CD4-positive, alpha-beta T cell treated with Interleukin-12 subunit alpha and Interleukin-12 subunit beta, for 1 hour (primary cell): ENCODE measurements at places on chromosomes 7 and 10.

GRCh38 chr10:97640868-97641811 is 669 bp downstream of the PI4K2A start:
- peak; percentile 23 for DNase-seq

DNA sequence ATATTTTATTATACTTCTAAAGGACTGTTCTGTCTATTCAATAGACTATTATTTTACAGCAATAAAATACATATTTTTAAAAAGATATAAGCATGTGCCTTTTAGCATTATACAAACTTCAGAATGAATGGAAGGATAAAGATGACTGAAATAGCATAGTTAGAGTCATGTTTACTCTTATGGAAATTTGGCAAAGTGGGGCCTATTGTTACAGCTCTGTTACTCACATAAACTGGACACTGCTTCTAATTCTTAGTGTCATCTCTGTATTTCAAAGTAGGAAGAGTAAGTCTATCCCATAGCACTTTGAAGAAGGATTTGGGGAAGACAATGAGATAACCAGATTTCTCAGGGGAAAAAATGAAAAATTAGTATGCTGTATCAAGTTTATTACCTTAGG is 168.2 kb downstream of the SKAP2 start:
- no peak for DNase-seq

- DNase-seq: no peak
Observed at GRCh38 chr10:49344840-49345239, 45.9 kb downstream of the C10orf71 start.

DNA sequence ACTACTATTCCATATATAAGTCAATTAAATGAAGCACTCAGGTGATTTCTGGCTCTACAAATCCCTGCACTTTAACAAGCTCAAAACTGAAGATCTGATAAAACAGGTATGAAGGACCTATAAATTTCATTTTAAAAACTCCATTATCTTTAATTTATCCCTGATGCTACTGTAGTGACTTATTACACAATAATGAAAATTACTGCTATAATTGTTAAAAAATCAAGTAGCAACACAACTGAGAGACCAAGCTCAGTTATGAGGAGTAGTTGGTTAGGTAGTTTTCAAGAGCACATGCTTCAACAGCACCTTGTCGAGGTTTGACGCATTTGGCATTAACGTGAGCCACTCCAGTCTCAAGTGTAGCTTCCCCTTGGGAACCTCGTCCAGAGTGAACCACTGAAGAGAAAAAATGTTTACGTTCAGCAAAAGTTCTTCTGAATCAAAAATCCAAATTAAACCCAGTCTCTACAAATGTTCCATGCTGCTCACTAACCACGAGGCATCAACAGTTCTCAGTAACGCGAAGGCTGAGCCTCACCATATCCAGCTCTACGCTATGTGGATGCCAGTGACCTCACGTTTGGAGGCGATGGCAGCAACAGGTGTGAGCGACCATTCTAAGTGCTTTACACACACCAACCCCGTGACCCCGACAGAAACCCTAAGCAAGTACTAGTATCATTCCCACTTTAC is 55.3 kb upstream of the NCAPG2 start:
- no peak for DNase-seq

GRCh38 chr10:96130326-96130995 is 364 bp downstream of the ZNF518A start:
- no peak for DNase-seq

DNA sequence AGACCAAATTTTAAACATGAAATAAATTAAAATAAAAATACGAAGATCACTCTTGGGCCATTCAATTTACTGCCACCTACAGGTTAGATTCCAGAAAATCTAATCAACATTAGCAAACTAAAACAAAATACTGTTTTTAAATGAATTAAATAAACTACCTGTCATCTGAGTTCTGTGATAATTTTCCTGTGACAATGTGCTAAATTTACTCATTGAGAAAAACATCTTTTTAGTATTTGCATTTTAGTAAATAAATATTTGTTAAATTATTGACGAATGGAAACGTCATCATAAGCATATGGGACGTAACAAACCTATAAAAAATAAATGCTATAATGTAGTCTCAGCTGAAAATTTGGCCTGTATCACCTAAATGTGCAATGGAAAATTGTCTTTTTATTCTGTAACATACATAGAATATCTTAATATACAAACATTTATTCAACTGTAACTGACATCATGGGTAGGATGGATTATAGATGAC is 72.1 kb downstream of the ITGB8 start:
- DNase-seq: no peak

- DNase-seq: no peak
Observed at GRCh38 chr7:37186753-37187152, 261.9 kb downstream of the ELMO1 start.

GRCh38 chr10:71076473-71077142 is 135.8 kb upstream of the UNC5B start:
- no peak for DNase-seq

GRCh38 chr7:30268586-30268985 is 15.8 kb upstream of the ZNRF2 start:
- no peak for DNase-seq

- peak; percentile 31 for DNase-seq
Observed at GRCh38 chr7:42876182-42877068, 35.4 kb downstream of the C7orf25 start.

DNA sequence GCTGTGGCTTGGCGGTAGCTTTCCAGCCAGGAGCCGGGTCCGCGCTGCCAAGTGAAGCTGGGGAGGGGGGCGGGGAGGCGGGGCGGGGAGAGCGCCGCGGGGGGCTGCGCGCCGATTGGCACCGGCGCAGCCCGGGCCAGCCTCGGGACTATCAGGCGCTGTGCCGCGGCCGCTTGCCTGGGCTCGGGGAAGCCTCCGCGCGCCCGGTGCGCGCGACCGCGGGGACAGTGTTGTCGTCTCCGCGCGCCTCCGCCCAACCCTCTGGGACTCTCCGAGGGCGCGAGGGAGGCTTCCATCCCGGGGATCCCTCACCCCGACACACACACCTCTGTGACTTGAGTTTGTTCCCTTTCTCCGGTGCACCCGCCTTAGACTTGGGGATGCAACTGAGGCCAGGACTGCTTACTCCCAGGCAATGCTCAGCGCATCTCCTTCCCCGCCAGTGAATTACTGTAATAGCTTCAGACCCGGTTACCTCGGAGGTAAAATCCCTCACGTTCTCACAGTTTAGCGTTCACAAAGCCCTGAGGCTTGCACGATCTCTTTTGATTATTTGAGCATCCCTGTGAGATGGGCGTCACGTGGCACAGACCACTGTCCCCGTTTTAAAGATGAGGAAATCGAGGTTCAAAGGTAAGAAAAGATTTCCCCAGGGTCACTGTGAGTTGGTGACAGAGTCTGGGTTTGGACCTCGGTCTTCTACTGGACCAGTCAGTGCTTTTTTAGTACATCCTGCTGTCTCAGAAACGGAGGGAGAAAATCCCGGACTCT is at the start of gene NKX1-2:
TSS of gene NKX1-2 (minus strand) at position 24 of the 771 bp plus-strand sequence. CDS start 92 bp downstream, outside the sequence.
- no peak for DNase-seq

- DNase-seq: peak; percentile 37
Observed at GRCh38 chr7:363626-364025, 73.7 kb downstream of the FOXL3 start.

DNA sequence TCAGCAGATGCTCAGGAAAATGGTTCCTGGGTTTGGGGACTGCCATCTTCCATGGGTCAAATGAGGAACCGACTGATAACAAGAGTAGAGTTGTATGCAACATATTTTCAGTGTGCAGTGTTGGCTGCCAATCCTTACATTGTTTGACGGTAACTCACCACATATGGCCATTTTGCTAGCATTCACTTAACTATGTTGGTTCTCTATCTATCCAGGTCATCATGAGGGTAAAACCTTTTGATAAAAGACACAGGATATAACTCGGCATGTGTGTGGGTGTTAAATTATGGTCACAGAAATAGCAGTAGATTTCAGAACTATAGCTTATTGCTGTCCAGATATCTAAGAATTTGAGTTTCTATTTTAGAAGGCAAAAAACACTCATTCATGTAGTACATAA is 140.7 kb upstream of the AOAH start:
- DNase-seq: peak; percentile 7

- peak; percentile 47 for DNase-seq
Observed at GRCh38 chr10:63236113-63236935, 103.2 kb downstream of the NRBF2 start.

DNA sequence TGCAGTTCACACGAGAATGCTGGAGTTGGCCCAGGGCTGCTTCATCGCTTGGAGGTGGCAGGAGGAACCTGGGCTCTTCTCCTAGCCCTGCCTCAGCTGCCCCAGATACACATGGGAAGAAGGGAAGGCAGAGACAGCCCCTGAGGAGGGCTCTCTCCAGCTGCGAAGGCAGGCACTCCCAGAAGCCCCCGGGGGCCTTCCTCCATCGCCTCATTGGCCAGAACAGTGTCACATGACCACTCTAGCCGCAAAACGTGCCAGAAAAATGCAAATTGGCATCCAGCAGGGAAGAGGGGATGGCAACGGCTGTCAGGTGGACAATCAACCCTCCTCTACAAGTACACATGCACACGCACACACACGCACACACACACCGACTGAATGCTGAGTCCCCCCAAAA is 217.8 kb upstream of the FRMD4A start:
- no peak for DNase-seq

DNA sequence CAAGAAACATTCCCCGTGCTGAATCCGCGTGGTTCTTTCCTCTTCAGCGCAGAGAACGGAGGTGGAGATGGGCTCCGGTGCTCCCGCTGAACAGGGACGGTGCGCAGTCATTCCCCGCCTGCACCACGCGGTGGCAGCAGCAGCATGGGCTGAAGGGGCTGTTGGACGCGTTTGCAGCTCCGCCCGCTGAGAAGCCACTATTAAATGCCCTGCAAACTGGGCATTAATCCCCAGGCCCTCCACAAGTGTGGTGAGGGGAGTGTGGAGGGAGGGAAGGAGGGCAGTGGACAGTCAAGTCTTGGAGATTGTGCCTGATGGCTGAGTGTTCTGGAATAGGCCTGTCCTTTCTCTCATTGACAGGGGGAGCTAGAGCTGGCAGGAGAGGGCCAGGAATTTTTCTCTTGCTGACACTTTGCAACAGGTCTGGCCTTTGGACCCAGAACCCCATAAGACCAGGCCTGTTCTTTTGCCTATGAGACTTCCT is 240.2 kb upstream of the INHBA start:
- DNase-seq: peak; percentile 52

DNA sequence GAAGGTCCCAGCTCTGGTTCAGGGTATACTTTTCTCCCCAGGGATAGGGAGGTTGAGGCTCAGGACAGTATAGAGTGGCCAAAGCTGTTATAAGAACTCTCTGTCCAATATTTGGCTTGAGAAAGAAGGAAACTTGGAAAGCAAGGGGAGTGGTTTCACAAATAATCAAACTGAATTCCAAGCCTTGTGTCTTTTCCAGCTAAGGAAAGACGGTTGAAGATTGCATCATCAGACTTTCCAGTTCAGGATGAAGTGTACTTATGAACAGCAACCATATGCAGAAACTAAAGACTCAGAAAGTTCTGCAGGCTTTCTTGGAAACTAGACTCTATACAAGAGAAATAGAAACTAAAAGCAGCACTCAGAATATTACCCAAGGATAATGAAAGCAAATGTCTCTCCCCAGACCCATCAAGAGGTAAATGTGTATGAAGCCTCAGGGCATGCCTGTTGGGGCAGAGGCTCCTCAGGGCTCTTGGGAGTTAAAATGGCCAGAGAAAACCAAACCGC is 46.4 kb downstream of the RAMP3 start:
- DNase-seq: no peak

GRCh38 chr10:3757250-3757637 is 27.8 kb downstream of the KLF6 start:
- DNase-seq: no peak

DNA sequence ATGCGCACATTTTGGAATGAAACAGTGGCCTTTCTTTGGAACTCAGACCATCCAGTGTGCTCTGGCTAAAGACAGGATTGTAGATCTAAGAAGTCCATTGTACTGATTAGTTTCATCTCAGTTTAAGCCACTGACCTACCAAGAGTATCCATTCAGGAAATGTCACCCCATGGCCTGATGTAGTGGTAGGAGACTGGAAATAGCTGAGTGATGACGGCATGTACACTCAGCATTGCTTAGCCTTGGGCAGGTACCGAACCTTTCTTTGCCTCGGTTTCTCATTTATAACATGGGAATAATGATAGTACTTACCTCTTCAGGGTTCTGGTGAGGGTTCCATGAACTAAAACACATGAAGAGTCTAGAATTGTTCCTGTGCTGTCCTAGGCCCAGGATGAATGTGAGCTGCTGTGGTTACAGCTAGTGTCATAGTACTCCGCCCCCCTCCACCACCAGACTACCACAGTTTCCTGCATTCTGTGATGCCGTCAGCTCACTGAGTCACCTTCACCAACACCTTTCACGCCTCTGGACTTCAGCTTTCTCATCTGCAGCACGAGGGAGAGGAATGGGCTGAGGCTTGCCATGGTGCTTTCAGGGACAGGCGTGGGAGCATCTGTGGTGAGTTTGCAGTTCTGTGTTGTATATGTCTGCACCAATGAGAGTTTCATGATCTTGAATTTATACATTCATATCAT is 484.0 kb upstream of the GALNT17 start:
- peak; percentile 76 for DNase-seq

- DNase-seq: no peak
Observed at GRCh38 chr7:12239806-12240205, 28.7 kb downstream of the TMEM106B start.

GRCh38 chr10:97154781-97155180 is 31.0 kb downstream of the SLIT1 start:
- DNase-seq: no peak

DNA sequence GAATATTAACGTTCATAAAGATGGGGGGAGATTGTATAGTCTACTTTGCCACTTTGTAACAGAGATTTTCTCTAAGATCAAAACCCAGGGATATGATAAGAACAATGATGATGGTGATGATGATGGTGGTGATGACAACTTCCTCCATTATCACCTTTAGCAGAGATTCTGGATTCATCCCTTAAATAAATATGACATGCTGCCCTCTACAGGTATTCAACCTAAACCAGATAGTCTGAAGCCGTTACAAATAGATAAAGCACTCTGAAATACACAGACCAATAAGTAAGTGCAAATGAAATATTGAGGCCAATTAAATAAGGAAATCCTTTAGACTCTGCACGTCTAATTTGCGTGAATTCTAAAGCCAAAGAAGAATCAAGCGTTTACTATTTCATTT is 211.5 kb downstream of the CREB5 start:
- DNase-seq: no peak

- no peak for DNase-seq
Observed at GRCh38 chr7:51606601-51607154, 290.1 kb upstream of the COBL start.

DNA sequence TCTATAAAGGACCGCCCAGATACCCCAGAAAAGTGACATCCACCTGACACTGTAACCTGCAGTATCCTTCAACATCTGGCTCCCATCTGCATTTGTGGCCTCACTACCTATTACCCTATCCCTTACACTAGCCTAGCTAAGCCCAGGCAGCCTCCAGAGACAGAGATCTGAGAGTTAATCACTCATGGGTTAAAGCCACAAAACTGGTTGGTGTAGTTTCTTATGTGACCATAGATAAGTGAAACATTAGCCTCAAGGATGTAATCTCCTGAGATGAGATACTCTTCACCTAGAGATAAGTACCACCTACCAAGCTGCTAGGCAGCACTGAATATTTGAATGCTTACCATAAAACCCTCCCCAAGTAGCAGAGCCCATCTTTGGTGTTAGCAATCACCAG is 35.4 kb downstream of the CTTNBP2 start:
- no peak for DNase-seq
